ENCODE measurements at places on chromosomes 3 and 15. TPM values are rescaled to one million over a fixed set of nuclear protein-coding genes. Genes with fewer than 3 reads are reported as not detected.

GRCh38 chr3:175233957-175234940 is 375.1 kb downstream of the NAALADL2 start:
- DNase-seq: no peak

GRCh38 chr3:120615847-120616609 is 19.9 kb downstream of the NDUFB4 start:
- DNase-seq: no peak

GRCh38 chr3:95399585-95399984 is 1336.7 kb downstream of the NSUN3 start:
- DNase-seq: no peak

- DNase-seq: no peak
These were observed 58.6 kb downstream of the PRICKLE2 start for GRCh38 chr3:64166584-64167162.

DNA sequence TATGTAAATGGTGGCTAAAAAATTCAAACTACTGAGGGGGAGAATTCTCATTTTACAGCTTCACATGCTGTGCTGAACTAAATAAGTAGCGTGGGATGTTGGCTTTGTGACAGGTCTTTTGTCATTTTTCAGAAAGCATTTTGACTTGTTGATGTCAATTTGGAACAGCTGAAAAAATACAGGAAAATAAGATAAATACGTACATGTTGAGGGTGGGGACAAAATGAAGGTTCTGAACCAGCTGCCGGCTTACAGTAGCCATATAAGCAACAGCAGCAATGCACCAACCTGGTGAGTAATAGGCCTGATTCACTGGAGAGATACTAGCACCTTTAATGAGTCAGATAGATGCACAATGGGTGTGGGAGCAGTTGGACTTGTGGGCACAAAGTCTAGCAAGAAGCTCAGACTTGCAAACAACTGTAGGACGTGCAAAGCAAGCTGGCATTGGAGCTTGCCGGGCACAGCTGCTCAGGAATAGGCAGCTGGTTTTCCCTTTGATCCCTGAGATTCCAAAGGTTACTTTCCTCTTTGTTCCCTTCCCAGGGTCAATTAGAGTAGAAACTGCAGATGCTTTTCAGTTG is 12.9 kb downstream of the B3GNT5 start:
- DNase-seq: no peak

Gene CPNE4
- total RNA-seq: not detected

DNA sequence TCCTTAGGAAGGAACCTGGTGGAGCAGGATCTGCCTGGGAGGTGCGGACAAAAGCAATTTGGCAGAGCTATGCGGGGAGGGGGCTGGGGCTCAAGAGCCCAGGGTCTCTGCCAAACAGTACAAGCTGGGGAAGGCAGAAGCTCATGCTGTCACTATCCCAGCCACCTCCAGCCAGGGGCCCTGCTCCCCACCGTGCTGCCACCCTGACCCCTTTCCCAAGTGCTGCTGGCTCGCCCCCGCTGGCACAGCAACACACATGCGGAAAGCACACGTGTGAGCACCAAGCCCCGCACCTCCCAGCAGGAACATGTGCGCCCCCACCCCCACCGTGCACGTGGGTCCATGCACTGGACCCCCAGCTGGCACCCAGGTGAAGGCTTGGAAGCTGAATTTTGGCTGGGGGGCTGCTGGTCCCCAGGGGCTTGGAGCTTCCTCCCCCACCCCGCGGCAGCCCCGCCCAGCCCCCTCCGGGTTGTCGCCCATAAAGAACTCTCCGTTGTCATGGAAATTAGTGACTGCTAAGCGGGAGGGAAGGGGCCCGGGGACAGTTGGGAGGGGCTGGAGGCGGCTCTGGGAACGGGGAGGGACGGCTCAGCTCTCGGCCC is 742 bp downstream of the CAMKV start:
- no peak for DNase-seq

DNA sequence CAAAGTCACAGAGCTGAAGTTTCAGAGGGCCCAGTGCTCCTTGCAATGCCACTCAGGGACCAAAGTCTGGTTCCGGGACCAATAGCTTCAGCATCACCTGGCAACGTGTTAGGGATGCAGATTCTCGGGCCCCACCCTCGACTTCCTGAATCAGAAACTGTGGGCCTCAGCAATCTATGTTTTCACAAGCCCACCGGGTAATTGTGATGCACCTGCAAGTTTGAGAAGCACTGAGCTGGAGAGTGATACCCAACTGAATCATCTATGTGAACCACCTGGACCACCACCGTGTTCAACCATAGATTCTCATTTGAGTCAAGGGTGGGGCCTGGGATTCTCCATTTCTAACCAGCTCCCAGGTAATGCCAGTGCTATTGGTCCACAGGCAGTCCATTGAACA is 55.7 kb downstream of the CORO2B start:
- no peak for DNase-seq

- DNase-seq: no peak
These were observed 118.3 kb upstream of the KCNH8 start for GRCh38 chr3:19029837-19030521.

All from activated B cell treated with CpG ODN at 0.5 μM for 24 hours (primary cell).